Muscle of back (tissue), 13 donors: ENCODE measurements at places on chromosomes 5 and 9. TPM values are rescaled to one million over a fixed set of nuclear protein-coding genes. Genes with fewer than 3 reads are reported as not detected.

DNA sequence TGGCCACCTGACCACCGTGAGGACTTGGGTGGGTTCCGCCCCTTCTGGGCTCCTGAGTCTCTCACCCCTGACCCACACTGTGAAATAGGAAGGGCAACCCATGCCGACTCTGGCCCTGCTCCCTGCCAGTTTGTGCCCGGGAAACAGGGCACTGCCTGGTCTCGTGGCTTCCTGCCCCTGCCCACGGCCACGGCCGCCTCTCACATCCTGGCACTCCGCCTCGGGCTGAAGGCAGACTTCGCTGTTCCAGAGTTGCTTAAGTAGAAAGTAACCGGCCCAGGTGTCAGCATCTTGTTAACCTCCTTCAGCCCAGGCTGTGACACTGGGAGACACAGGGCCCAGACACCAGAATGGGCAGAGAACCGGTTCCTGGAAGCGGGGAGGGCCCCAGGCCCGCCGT lies 68.7 kb upstream of the RNU6ATAC start:
- DNase-seq, result no peak

Gene CTXN3
- 2.6 TPM for polyA plus RNA-seq

DNA sequence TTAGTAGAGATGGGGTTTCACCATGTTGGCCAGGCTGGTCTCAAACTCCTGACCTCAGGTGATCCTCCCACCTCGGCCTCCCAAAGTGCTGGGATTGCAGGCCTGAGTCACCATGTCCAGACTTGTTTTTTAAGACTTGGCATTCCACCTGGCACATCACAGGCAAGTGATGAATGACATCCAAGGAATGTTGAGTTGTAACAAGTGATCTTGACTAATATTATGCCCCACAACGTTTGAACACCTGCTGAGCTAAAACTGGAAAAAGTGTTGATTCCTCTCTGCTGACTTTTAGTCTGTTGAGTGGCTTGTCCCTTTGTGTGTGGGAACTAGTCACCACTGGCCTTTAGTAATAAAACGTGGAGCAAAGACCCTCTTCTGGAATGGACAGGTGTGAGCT lies 54.6 kb downstream of the SUB1 start:
- no peak for DNase-seq

GRCh38 chr5:15365070-15365469 lies 134.9 kb upstream of the FBXL7 start:
- no peak for DNase-seq

DNA sequence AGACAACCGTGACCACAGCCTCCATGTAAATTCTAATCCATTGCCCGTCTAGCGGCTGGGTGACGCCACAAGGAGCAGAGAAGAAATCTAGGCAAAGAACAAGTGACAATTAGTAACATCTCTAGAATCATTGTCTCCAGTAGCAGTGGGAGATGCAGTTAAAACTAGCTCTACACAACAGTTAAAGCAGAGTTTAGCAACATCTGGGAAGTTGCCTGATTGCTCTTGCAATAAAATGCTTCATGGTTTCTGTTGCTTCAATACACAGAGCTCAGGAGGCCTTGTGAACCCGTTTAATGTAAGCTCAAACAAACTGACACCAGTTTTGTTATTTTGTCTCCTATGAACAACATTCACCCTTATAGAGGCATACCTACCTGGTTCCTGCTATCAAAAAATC lies 369.8 kb upstream of the PDE4D start:
- no peak for DNase-seq

GRCh38 chr5:88770276-88771257 lies 112.4 kb downstream of the MEF2C start:
- no peak for DNase-seq

GRCh38 chr5:36344899-36345298 lies 43.2 kb upstream of the RANBP3L start:
- DNase-seq, result no peak

DNA sequence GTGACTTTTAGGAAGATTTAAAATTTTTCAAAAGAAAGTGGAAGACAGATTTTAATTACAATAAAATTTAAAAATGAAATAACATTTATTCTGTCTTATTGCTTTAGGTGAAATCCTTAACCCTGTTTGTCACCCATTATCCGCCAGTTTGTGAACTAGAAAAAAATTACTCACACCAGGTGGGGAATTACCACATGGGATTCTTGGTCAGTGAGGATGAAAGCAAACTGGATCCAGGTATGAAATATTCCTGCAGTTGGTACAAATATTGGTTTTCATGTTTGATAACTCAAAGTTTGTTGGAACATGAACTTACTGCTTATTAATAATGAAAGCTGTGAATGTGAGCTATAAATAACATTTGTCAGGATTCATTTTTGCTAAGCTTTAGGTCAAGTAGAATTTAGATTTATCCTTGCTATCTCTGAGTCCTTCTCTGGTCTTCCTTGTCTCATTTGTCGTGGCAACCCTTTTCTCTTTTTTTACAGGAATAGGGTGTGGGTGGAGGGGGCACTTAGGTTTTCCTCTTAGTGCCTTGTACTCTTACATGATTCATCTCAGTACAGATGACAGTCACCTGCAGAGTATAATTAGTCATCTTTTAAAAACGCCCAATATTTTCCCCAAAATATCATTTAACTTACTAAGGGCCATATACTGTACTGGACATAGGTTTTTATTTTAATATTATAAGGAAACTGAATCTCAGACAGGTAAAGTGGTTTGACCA lies 95.3 kb upstream of the RASGRF2 start:
- no peak for DNase-seq

DNA sequence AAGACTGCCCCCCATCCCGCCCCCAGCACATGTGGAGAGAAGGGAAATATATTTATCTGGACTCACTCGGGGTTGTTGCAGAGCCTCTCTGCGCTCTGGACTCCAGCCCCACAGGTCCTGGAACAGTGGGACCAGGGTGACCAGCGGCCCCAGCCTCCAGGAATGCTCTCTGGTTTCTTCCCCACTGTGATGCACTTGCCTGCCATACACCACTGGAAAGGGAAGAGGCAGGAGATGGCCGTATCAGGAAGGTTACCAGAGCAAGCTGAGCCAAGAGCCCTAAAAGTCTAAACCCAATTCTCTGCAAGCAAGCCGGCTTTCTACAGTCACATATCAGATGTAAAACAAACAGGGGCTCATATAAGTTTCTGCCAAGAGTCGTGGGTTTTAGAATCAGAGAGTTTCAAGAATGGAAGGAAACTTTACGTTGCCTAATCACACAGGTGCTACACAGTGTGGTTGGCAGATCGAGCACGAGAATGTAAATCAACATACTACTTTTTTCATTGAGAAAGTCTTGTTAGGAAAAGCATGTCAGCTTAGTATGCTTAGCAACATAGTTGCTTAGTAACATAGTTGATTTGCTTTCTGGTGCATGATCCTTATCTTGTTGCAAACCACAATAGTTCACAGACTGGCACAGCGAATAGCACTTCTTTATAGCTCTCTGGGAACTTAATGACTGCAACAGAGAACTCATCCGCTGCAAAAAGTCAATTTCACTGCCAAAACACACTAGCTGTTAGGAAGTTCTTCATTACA lies 201.2 kb downstream of the TARS1 start:
- DNase-seq, result no peak

DNA sequence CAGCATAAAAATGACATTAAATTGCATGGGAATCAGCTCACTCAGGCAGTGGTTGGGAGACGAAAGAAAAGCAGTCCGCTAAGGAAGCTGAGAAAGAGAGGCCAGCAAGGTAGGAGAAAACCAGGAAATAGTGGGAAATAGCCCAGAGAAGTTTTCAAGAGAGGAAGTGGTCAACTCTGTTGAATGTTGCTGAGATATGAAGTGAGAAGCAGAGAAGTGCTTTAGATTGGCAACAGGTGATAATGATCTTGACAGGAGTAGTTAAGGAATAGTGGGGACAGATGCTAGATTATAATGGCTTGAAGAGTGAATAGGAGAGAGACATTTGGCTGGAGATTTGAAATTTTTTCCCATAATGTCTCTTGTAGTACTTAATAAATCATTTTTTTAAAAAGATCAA lies 30.8 kb downstream of the CNTRL start:
- DNase-seq, result no peak

Gene PCDHA9
- not detected for polyA plus RNA-seq

Gene MOB3B
- polyA plus RNA-seq, result 2.8 TPM

Gene FAM200C
- 17.7 TPM for polyA plus RNA-seq

DNA sequence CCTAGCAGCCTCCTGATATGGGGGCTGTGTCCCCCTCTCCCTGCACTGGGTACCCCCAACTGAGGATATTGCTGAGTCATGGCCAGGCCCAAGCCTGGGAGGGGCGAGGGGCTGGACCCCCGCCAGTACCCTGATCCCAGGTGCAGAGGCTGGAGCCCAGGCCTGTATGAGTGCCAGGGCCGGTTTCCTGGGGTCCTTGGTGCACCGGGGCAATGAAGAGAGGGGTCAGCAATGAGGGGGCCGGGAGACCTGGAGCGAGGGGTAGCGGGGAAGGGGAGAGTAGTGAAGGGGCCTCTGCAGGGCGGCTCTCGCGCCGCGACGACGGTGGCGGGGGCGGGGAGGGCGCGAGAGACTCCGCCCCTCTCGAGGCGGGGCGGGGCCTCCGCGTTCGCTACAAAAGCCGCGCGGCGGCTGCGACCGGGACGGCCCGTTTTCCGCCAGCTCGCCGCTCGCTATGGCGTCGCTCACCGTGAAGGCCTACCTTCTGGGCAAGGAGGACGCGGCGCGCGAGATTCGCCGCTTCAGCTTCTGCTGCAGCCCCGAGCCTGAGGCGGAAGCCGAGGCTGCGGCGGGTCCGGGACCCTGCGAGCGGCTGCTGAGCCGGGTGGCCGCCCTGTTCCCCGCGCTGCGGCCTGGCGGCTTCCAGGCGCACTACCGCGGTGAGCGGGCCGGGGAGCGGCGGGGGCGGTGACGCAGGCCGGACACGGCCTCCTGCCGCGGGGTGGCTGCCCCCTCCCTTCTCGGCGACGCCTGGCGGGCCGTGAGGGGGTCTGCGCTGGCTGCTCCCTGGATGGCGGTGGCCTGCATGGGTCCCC lies at the start of gene SQSTM1:
Gene SQSTM1 (plus strand): TSS at position 423 of the 815 bp plus-strand sequence. CDS start 32 bp downstream, at position 455.
- peak; percentile 80 for DNase-seq

Gene OXCT1
- 15.2 TPM for polyA plus RNA-seq

Gene TMEFF1
- polyA plus RNA-seq, result 3.8 TPM
